ENCODE measurements at places on chromosomes 7 and 10.

DNA sequence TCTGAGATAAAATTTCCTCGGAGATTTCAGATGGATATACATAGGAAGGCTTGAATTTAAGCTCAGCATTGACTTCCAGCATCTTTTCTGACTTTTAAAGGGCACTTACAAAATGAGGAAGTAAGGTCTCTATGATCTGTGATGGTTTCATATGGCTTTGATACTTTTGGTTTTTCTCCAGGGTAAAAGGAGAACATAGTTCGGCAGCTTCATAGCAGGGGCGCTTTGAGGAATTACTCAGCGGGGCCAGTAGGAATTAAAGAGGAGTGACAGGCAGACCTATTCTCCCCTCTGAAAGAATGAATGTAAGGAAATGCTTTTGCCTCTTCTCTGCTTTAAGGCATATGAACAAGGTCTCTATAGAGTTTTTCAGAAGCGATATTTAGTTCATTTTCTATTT, 80.0 kb upstream of the PCDH15 start:
- no peak for DNase-seq

DNA sequence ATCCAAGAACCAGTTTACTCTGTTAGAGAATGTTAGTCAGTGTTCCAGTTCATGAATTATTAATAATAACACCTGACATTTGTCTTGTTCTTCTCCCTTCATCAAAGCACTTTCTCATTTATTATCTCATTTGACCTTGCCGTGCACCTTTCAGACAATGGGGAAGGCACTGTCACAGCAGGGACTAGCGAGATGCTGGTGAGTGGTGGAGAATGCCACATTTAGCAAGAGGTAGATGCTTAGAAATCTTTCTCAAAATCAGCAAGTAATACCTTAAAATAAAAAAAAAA, 34.2 kb upstream of the XRCC2 start:
- DNase-seq, result no peak

DNA sequence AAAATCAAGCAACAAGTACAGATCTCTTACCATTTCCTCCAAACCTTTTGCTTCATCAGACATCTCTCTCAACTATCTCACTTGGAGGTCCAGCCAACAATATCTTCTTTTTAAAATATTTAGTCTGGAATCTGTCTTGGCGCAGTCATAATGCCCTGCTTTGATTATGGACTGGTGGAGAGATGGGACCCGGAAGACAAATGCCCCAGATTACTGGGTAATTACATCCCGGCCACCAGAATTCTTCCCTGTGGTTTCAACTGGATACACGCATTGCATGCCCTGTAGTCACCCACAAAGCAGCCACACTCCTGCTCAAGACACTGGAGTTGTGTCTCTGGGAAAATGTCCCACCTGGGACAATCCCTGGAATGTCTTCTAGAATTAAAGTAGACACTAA, 65.5 kb downstream of the BPGM start:
- no peak for DNase-seq

DNA sequence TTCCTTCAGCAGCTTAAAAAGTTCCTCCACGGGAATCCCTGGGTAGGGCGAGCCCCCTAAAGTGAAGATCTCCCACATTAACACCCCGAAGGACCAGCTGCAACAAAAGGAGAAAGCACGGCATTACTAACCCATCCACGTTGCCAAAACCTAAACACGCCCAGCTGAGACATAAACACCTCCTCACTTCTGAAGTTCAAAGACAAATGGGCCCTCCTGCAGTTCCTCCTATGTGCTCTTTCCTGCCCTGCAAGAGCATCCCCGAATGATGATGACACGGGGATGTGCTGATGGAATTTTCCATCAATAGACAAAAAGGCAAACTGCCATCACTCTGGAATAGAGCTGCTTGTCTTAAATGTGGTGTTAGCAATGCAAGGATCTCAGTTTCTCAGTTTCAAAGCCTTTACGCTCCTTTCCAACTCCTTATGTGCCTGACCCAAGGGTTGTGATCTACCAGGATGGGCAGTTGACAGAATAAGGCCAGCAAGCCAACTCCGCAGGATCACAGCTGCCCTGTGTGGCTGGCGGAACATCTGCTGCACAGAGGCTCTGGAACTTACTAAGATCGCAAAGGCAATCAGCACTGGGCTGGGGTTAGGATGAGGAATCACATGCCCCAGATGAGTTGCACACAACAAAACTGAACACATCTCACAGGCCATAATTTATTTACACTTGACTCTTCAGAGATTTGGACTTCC, 112.7 kb downstream of the FGFR2 start:
- DNase-seq, result no peak

GRCh38 chr10:983971-984655, 4.1 kb upstream of the GTPBP4 start:
- no peak for DNase-seq

DNA sequence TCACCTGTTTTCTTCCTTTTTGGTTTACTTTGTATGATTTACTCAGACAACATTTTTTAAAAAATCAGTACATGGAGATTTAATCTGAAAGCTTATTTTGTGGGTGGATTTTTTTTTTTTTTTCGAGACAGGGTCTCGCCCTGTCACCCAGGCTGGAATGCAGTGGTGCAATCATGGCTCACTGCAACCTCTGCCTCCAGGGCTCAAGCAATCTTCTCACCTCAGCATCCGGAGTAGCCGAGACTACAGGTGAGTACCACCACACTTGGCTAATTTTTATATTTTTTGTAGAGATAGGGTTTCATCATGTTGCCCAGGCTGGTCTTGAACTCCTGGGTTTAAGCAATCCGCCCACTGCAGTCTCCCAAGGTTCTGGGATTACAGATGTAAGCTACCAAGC, 2.5 kb downstream of the GSTO1 start:
- no peak for DNase-seq

Measured in breast epithelium (tissue), 4 donors.